ENCODE measurements at places on chromosomes 12 and 14.
A peak's percentile ranks its signal among the peaks of the same experiment; 100 is the strongest.

DNA sequence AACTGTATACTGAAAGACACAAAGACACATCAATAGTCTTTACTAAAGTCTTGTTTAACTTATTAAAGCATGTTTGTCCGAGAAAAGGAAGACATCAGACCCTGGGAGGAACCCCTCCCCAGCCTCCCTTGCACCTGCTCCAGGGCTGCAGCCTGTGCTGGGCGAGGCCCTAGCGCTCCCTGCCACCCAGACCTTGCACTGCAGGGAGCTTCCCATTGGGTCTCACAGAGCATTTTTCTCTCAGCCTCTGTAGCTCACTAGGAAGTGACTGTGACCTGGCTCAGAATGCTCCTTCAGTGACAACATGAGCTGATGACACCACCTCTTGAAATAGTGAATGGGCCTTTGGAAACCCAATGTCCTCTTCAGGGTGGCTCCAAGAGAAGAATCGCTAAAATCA is 461.2 kb downstream of the TMEM121 start:
- DNase-seq, result no peak

DNA sequence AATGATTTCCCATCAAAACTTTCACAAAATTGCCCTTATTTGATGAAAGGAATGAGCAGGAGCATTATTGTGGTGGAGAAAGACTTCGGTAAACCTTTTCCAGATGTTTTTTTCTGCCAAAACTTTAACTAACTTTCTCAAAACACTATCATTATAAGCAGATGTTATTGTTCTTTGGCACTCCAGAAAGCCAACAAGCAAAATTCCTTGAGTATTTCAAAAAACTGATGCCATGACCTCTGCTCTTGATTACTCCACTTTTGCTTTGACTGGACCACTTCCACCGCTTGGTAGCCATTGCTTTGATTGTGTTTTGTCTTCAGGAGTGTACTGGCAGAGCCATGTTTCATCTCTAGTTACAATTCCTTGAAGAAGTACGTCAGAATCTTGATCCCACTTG is 29.7 kb upstream of the RAB21 start:
- no peak for DNase-seq

DNA sequence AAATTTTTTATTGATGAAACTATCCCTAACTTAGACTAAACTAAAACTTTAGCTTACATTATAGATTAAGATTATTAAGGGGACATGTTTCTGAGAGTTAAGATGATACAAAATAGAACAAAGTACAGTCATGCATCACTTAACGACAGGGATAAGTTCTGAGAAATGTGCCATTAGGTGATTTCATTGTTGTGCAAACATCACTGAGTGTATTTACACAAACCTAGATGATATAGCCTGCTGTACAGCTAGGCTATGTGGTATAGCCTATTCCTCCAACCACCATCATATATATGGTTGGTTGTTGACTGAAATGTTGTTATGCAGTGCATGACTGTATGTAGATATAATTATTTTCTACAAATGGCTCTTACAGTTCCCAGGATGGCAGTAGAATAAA is 46.5 kb downstream of the ATP6V1D start:
- no peak for DNase-seq

GRCh38 chr12:55703901-55704761 is 3.6 kb downstream of the ITGA7 start:
- no peak for DNase-seq

DNA sequence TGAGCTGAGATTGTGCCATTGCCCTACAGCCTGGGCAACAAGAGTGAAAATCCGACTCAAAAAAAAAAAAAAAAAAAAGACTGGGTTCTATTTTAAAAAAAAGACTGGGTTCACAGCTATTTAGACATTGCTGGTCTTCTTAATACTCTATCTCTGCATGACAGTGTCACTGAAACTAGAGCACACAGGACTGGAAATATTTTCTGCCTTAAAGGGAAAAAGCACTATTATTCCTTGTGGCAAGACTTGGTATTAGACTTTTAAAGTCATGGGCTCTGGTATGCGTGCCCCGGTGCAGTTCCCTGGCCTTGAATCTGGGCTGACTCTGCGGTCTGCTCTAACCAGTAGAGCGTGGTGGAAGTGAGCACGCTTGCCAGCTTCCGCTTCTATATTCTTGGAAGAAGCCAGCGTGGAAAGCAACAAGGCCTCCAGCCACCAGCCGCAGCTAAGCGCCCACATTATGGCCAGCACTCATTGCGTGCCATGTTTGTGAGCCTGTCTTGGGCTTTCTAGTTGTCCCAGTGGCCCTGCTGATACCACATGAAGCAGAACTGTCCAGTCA is 31.3 kb downstream of the PRKAB1 start:
- DNase-seq, result no peak

GRCh38 chr14:39342768-39343167 is 89.5 kb downstream of the FBXO33 start:
- DNase-seq, result no peak

- no peak for DNase-seq
Measured at GRCh38 chr14:101823511-101824120, 62.1 kb downstream of the PPP2R5C start.

- no peak for DNase-seq
Measured at GRCh38 chr14:103749860-103750259, 34.2 kb downstream of the ZFYVE21 start.

- DNase-seq, result no peak
Measured at GRCh38 chr14:35944847-35945246, 118.7 kb downstream of the BRMS1L start.

DNA sequence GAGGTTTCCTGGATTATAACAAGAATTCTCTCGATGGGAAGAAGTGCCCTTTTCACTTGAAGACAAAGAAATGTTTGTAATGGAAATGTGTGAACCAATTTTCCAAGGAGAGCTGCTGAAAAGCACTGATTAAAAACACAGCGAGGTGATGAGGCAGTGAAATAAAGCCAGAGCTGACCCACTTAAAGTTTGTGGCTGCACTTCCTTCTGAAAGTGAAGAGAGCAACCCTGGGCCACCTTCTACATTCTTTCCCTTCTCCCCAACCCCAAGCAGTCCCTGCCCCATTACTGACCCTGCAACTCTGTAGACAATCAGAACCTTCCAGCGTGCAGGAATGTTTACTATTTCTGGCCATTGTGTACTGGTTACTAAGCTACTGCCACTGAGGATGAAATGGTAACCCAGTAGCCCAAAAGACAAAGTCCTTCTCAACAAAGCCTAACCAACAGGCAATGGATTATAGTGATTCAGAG is 173.9 kb downstream of the TTC7B start:
- peak; percentile 59 for DNase-seq
